NCI-H82 (cell line): ENCODE measurements at places on chromosomes 11 and 22.

DNA sequence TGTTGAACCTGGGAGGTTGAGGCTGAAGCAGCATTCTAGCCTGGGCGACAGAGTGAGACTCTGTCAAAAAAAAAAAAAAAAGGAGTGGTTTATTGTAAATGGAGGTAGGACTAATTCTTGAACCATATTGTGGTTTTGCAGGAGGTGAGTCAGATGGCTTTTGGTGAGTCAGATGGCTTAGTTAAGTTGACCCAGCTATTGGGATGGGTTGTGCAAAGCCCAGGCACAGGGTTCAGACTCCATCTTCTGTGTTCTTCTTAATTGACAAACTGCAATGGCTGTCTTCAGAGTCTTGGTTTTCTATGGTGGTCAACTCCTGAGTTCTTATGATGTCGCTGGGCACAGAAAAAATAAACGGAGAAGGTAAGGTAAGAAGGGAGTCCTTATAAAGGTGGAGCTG lies 182.7 kb downstream of the ADAMTS15 start:
- DNase-seq, result no peak

DNA sequence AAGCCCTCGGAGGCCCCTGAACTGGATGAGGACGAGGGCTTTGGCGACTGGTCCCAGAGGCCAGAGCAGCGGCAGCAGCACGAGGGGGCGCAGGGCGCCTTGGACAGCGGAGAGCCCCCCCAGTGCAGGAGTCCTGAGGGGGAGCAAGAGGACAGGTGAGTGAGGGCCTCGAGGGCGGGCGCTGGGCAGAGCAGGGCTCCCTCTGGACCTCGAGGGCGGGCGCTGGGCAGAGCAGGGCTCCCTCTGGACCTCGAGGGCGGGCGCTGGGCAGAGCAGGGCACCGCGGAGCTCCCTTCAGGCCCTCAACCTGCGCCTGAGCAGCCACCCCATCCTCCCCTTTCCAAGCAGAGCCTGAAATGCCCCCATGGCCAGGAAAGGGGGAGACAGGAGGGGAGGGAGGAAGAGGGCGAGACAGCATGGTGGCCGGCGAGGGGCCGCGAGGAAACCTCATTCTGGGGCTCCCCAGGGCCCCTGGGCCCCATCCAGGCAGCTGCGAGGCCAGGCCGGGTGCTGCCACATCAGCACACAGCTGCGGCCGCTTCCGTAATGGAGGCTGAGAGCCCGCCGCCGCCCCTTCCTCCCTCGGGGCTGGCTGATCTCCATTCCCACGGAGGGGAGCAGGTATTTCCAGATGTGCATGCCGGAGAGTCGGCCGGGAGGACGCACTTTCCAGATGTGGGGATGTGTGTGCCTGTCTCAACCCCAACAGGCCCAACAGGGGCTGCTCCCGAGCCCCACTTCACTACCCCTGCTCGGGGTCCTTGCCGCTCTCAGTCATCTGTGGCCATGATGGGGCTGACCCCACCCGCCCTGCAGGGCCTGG lies 10.0 kb downstream of the PRR33 start:
- DNase-seq, result no peak

GRCh38 chr11:23556163-23556750 lies 696.0 kb upstream of the CCDC179 start:
- DNase-seq, result no peak

DNA sequence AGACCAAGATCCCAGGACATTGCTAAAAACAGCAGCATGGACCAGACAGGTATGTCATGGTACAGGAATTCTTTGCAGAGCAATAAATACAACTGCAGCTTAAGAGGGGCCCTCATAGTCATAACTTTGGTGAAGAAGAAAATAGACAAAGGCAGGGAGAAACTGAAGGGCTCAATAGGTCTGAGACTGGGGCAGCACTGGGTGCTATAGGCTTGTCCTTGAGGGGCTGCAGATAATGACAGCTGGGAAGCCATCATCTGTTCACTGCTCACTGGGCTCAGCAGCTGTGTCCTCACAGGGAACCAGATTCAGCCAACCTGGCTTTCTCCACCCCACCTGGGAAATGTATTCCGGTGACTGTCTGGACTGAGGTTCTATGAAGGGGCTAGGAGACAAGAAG lies 68.4 kb downstream of the ZNF280B start:
- no peak for DNase-seq
